ENCODE measurements at places on chromosomes 3 and 15.

GRCh38 chr15:93088200-93088980 lies 621 bp downstream of the RGMA start:
- peak; percentile 27 for DNase-seq

- peak; percentile 83 for DNase-seq
Observed at GRCh38 chr3:71684757-71685386, 40.3 kb downstream of the EIF4E3 start.

- peak; percentile 54 for DNase-seq
Observed at GRCh38 chr3:49276475-49277382, at the start of gene C3orf62. TSS of gene C3orf62 (minus strand) at chr3:49277232. CDS start at chr3:49276872, 360 bp downstream.

DNA sequence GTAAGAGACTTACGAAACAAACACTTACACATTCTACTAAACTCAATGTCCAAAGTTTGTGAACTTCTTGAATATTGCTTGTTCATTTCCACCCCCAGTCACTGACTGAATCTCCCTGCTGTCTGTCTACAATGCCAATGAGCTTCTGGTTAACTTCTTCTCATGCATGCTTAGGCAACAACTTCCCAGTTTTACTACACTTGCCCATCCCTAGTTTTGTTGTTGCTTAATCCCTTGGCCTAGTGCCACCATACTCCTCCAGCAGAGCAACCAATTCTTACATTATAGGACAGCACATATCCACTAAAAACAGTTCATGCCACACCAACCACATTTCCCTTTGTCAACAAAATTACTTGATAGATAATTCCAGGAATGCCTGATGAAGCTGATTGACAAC lies 40.9 kb upstream of the CCR2 start:
- peak; percentile 75 for DNase-seq

GRCh38 chr3:150220799-150221198 lies 187.3 kb upstream of the TSC22D2 start:
- DNase-seq = no peak

- no peak for DNase-seq
Observed at GRCh38 chr3:175129571-175129970, 270.4 kb downstream of the NAALADL2 start.

- no peak for DNase-seq
Observed at GRCh38 chr3:56238299-56238698, 230.0 kb downstream of the ERC2 start.

- DNase-seq = no peak
Observed at GRCh38 chr3:6491768-6492167, 369.1 kb upstream of the GRM7 start.

GRCh38 chr15:71330638-71331162 lies 215.4 kb downstream of the THSD4 start:
- DNase-seq = no peak

DNA sequence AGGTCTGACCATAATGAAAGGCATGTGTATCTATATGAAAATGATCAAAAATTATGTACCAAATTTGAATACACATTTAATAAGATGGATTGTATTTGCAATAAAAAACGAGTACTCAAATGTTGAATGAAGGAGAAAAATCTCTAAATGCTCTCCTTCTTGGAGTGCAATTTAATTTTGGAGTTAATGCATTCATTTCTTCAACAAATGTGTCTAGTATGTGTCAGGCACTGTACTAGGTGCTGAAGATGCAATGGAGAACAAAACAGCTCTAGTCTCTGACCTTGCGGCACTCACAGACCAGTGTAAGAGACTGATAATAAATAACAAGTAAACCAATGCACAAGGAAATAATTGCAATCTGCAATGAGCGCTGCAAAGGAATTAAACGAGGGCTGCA lies 28.8 kb downstream of the CA12 start:
- no peak for DNase-seq

GRCh38 chr15:69386284-69386683 lies 27.9 kb upstream of the KIF23 start:
- DNase-seq = no peak

DNA sequence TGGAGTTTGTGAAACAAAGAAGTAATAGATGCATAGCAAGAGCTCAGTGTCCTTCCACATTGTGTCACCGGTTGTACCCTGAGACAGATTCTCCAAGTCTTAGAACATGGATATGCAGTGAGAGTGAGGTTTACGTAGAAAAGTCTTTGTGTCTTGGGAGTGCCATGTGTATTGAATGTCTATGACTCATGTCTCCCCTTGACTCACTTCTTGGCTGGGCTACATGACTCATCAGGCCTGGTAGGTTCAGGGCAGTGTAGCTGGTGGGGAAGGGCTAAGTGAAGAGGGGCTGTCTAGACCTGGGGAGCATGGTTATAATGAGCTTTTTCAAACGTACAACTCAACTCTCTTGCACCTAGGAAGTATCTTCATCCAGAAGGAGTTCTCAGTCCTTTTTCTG lies 167.4 kb downstream of the GAP43 start:
- DNase-seq = peak; percentile 96

- no peak for DNase-seq
Observed at GRCh38 chr15:92822216-92823144, 77.6 kb upstream of the CHD2 start.

- DNase-seq = no peak
Observed at GRCh38 chr3:26703519-26703918, 80.9 kb downstream of the LRRC3B start.

GRCh38 chr3:65548848-65549625 lies 489.7 kb downstream of the MAGI1 start:
- DNase-seq = no peak

- DNase-seq = no peak
Observed at GRCh38 chr3:24907106-24907505, 412.5 kb upstream of the THRB start.

GRCh38 chr3:171799501-171799900 lies 10.8 kb downstream of the PLD1 start:
- DNase-seq = no peak

- DNase-seq = no peak
Observed at GRCh38 chr3:102183623-102184022, 251.2 kb upstream of the ZPLD1 start.

GRCh38 chr15:95162069-95162468 lies 930.7 kb downstream of the MCTP2 start:
- peak; percentile 12 for DNase-seq

- no peak for DNase-seq
Observed at GRCh38 chr15:77021088-77021481, 26.2 kb downstream of the PSTPIP1 start.

- DNase-seq = no peak
Observed at GRCh38 chr15:85167568-85167967, 185.9 kb downstream of the PDE8A start.

DNA sequence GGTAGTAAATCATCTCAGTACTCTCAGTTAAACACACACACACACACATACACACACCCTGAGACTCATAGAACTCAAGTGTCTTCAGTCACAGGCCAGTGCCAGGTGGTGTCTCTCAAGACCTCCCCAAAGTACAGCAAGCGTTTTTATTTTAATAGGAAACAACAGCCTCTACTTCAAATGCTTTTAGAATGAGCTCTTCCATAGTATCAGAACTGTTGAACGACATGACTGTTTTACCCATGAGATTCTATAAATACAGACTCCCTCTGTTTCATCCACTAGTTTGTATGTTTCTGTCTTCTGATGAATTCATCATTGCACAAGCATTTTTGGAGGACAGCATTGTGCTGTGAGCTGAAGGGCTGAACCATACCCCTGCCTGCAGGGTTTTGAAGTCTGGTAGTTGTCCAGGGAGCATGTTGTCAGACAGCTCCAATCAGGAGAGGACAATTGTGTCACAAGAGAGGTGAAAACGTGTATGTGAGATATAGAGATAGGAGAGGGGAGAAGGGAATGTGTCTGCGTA lies 201.0 kb upstream of the BCL6 start:
- no peak for DNase-seq

DNA sequence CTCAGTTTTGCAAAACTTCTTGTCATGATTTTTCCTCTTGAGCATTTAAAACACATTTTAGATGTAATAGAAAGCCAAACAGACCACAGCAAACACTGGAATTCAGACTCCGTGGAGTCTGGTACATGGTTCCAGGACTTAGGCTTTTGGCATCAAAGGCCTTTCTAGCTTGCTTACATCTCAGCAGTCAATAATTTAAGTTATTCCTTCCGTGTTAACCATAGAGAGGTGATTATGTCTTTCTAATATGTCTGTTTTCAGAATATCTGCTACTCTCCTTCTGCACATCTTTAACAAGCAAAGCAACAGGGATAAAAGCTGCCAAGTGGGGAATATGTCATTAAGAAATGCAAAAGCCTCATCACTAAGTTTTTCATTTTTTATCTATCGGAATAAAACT lies 171.7 kb upstream of the CRBN start:
- DNase-seq = no peak

DNA sequence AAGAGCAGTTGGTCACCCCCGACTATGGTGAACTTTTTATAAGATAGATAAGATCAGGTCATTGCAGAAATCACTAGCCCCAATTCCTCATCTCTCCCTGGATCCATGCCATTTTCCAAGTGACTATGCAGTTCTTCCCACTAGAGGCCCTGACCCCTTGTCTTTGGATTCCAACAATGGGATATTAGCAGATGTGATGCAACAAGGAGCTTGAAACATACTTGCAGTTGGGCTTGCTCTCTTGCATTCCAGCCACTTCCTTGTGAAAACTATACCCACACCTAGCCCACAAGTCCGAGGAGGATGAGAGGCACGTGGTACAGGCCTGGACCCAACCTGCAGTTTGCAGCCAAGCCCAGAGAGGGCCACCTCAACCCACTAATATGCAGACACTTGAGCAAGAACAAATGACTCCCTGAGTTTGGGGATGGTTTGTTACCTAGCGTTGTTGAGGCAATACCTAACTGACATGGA lies 60.6 kb downstream of the SUCLG2 start:
- peak; percentile 38 for DNase-seq

GRCh38 chr3:67605377-67605776 lies 49.0 kb downstream of the SUCLG2 start:
- peak; percentile 42 for DNase-seq

DNA sequence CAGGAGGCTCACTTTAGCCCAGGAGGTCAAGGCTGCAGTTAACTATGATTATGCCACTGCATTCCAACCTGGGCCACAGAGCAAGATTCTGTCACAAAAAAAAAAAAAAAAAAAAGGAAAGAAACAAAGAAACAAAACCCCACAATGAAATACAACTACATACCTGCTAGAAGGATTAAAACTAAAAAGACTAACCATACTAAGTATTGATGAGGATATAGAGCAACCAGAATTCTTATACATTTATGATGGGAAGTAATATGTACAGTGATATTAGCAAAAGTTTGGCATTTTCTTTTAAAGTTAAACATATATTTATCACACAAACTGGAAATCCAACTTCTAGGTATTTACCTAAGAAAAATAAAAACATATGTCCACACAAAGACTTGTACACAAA lies 40.2 kb upstream of the FOXB1 start:
- no peak for DNase-seq

DNA sequence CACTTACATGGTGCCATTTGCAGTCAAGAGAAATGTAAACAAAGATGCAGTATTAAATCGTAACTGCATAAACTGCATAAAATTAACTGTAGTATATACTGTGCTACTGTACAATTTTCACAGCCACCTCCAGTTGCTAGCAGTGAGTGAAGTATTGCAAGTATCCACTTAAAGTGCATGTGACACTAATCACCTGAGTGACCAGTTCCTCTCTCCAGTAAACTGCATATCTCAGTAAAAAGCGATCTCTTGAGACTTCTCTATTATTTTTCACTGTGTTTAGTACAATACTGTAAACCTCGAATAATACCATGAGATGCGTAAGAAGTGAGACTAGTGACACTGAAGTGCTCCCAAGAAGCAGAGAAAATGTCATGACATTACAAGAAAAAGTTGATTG lies 111.7 kb upstream of the PLXND1 start:
- no peak for DNase-seq

GRCh38 chr15:90907838-90908507 lies 4.9 kb downstream of the MAN2A2 start:
- DNase-seq = no peak

DNA sequence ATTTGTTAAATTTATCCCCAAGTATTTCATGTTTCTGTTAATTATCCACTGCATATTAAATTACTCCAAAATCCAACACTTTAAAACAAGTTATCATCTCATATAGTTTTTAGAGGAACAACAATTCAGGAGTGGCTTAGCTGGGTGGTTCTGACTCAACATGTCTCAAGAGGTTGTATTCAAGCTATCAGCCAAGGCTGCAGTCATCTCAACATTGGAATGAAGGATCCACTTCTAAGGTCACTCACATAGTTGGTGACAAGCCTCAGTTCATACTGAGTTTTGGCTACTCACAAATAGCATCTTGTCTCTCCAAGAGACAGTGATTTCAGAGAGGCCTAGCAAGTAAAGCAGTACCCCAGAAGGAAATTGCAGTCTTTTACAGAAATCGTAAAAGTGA lies 134.7 kb downstream of the NR2E3 start:
- DNase-seq = no peak

- no peak for DNase-seq
Observed at GRCh38 chr3:182947888-182948287, 32.5 kb downstream of the DCUN1D1 start.

- DNase-seq = no peak
Observed at GRCh38 chr15:53457479-53457878, 302.0 kb downstream of the WDR72 start.

DNA sequence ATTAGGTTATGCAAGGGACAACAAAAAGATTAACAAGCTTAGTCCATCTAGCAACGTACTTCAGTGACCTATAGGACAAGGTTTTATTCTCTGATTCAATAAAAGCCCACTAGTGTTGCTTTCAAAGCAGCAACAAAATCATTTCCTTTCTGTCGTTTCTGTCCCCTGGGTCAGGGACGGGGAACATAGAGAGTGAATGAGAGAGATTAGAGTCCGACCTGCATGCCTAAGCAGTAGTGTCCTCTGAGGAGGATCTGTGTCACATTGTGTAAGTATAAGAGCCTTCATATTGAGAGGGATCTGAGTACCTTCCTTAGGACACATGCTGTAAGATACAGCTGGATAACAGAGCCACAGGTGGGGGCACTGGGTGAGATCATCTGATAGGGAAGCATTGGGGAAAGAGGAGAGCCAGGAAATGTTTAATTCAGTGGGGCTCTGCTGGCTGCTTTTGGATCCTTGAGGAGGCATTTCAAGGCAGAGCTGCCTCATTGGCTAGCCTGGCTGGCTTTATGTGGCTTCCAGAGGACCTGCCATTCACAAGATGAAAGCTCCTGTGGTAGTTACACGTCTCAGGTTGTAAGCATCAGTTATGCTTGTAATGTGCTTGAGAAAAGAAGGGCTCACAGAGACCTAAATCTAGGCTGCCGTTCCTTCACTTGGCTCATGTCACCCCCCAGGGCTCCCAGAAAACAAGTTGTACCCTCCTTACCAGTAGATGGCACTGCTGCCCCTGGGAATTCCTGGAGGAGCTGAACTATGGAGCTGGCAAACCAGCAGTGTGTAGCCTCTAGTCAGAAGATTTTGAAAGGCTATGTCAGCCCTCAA lies 2.7 kb downstream of the TMEM108 start:
- peak; percentile 44 for DNase-seq

- DNase-seq = no peak
Observed at GRCh38 chr3:175655351-175655750, 796.2 kb downstream of the NAALADL2 start.

Data from mammary epithelial cell (primary cell).